ENCODE measurements at places on chromosomes 7 and 10. TPM values are rescaled to one million over a fixed set of nuclear protein-coding genes. Genes with fewer than 3 reads are reported as not detected.

DNA sequence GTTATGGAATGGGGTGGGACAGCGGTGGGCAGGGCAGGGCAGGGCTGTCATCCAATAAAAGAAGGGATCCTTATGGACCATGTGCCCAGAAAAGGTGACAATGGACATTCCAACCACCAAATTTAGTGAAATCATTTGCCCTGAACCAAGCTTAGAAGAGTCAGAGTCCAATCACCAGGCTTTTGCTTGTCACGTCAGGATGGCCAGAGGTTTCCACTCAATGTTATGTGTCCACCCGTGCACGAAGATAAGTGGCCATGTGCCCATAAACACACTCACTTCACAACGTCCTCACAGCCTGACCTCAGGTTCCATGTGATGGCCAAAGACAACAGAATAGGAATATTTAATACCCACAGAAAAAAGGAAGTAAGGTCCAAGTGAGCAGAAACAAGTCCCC is 36.6 kb upstream of the PLPP4 start:
- no peak for DNase-seq

DNA sequence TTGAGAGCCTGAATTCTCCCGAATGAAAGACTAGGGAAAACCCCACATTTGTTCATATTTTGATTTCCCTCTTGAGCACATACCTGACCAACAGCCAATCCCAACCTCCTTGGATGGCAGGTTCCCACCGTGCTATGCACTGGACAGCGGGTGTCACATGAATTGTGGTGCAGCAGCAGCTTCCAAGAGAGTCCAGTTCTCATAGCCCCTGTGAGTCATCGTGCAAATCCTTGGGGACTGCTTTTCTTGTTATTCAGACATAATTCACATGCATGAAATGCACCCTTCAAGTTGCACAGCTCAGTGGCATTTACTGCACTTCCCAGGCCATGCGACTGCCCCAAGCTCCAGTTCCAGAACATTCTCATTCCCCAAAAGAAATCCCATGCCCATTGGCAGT is 67.8 kb upstream of the PPP2R2D start:
- DNase-seq: no peak

Gene MTURN
- total RNA-seq: 16.7 TPM

DNA sequence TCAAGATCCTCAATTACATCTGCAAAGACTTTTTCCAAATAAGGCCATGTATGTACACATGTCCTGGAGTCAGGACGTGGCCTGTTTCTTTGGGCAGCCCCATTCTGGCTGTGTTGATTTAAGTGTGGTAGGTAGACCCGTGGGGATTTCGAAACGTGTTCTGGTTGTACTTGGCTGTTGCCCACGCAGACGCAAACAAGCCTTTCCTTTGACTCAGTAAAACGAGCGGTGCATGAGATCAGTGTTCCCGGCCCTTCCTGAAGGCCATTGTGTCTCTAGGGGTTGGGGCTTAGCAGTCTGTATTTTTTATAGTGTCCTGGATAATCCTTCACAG is 64.8 kb upstream of the DNAJB6 start:
- DNase-seq: peak; percentile 67

- DNase-seq: no peak
These were observed 95.3 kb downstream of the SEC61G start for GRCh38 chr7:54663603-54664234.

Gene INMT
- 54.7 TPM for total RNA-seq

- DNase-seq: no peak
These were observed 5.4 kb upstream of the INPP5A start for GRCh38 chr10:132532179-132532578.

DNA sequence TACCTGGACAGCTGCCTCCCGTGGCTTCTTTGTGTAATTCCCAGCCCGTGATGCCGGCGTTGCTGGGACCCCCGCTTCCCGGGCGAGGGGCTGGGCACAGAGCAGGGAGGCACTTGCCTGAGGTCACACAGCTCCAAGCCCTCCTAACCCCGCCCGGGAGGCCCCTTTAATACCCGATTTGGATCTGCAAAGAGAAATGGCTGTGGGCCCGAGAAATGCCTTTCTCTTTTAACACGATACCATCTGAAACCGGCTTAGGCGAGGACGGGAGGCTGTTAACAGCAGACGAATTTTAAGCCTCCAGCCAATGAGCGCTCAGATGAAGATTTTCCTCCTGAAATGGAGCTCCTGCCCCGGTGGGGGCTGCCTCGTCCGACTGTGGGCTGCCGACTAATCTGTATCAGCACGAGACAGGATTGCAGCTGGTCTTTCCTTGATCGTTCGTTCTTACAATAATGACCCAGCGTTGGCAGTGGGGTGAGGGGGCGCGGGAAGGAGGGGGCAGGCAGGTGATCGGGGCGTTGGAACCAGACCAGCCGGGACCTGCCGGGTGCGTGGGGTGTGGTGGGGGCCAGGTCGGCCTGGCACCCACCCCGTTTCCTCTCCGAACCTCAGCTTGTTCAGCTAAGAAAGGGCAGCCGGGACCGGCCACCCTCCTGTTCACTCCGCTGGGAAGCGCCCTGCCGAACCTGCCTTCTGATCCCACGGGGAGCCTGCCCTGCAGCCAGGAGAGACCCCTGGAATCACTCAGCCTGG is 36.2 kb upstream of the FOXL3 start:
- no peak for DNase-seq

- no peak for DNase-seq
These were observed 500.1 kb upstream of the PHF14 start for GRCh38 chr7:10473569-10473968.

Gene ACTL6B
- not detected for total RNA-seq

Gene PLXDC2
- total RNA-seq: 21.9 TPM

DNA sequence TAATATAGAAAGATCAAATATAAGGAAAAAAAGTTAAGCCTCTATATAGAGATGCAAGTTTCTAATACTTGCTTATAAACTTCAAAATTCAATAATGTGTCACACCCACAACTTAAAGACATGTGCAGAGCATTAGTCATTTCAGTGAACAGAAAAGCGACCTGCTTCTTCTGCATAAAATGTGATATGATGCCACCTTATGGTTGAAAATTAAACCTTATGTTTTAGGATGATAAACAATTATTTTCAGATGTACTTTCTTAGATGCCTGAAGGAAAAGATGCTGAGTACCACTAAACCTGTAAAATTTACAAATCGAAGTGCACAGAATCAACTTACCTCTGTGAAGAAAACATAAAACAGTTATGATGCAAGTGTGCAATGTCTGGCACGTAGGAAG is 96.0 kb downstream of the MTERF1 start:
- DNase-seq: no peak

GRCh38 chr10:125343118-125343925 is 183.0 kb upstream of the CTBP2 start:
- no peak for DNase-seq

DNA sequence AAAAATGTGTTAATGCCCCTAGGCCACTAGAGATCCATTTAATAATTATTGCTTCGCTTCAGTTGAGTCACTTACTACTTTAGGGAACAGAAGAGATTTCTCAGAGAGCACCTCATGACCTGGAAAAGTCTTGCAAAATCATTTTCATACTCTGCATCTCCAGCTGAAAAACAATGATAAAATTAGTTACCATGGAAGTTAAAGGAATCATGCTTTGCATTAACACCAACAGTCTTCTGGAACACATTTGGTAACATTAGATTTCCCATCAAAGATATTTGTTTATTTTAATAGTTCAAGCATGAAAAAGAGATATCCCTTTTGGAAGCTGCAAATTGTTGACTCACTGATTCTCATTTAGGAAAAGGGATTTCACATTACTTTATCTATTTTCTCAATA is 1.8 kb upstream of the STEAP2 start:
- DNase-seq: no peak

DNA sequence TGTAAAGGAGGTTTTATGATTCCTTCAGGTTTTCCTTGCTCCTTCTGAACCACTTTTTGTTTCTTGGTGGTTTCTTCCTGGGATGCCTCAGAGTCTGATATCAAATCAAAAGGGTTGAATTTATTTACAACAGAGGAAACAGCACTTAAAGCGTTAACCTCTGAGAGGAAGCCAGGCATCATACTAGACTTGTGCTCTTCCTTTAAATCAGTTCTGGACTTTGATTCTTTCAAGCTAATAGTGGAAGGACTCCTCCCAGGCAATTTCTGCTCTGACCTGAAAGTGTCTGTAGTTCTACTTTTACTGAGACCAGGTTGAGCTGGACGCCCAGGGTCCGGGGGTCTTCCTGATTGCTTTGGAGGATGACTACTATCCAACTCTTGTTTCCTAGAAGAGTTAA is 6.7 kb downstream of the PCLO start:
- DNase-seq: no peak

Gene MTG1
- total RNA-seq: 29.0 TPM

DNA sequence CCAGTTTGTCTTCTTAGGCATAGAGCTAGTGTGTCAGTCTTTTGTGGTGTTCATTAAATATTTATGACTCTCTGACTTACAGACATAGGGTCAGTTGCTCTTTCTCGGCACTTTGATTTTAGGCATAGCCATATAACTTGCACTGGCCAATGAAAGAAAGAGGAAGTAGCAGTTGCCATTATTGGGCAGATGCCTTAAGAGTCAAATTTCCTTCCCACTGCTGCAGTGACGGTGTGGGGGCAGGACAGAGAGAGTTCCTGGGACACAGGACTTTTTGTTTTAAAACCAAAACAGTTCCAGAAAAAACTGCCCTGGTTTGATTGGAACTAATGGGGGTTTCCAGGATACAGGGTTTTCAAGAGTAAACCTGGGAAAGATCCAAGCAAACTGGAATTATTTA is 60.2 kb upstream of the PHF14 start:
- DNase-seq: no peak

DNA sequence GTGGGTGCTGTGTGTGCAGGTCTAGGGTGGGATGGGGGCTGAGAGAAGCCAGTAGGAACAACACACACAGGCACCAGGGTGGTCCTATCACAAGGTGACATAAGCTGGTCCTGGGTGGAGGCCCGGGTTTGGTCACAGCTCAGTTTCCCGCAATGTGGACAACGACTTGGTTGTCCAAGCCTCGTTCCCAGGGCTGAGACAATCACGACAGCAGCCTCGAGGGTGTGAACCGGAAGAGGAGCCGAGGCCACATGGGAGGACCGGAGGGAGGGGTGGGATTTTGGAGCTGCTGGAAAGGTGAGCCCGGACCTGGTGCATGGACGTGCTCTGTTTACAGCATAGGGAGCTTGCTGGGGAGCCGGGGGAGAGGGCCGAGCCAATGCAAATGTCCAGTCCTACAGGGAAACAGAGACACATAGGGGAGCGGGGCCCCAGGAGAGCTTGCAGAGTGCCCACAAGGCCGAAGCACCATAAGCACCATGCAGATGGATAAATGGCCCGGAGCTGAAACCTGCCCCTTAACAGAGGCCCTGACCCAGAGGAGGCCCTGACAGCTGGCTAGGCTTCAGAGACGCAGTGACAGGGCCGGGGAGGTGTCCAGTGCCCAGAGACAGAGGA is 92.8 kb downstream of the PRKAG2 start:
- DNase-seq: peak; percentile 13

Gene PTPRZ1
- total RNA-seq: 0.28 TPM

Gene CASTOR2
- 27.7 TPM for total RNA-seq

GRCh38 chr7:11753433-11753832 is 78.6 kb downstream of the THSD7A start:
- no peak for DNase-seq

Gene ZNF775
- total RNA-seq: 5.0 TPM

Gene PDE6C
- not detected for total RNA-seq

DNA sequence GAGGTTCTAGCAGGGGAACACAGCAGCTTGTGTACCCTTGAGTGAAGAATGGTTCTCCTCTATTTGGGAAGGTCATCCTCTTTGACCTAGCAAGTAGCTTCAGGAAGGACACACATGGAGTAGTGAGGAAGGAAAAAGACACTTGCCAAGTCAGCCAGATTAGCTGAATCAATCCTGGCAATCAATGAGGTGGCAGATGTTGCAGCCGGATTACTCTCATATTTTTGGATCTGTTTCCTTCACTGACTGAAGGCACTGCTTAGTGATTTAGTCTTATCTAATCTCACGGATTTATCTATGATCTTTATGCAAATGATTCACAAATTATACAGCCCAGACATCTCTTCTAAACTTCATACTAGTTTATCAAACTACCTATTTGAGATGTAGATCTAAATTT is 218.8 kb downstream of the GPR158 start:
- DNase-seq: no peak

GRCh38 chr7:22726345-22726906 is 574 bp upstream of the IL6 start:
- peak; percentile 49 for DNase-seq

All from heart left ventricle (tissue), 16 donors.